ENCODE measurements at places on chromosomes 16 and 17.

DNA sequence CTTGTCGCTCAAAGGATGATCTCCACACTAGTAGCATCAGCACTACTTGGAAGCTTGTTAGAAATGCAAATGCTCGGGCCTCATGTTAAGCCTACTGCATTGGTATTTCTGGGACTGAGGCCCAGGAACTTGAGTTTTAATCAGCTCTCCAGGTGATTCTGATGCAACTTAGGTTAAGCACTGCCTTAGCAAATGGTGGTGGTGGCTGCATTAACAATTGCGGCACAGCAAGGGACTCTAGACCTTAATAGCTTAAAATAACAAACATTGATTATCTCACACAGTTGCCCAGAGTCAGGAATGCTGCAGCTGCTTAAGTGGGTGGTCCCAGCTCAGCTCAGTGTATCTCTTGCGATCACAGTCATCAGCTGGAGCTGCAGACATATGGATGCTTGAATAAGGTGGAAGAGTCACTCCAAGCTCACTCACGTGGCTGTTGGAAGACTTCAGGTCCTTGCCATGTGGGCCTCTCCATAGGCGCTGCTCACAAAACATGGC is 25.8 kb downstream of the HS3ST3A1 start:
- no peak for DNase-seq

DNA sequence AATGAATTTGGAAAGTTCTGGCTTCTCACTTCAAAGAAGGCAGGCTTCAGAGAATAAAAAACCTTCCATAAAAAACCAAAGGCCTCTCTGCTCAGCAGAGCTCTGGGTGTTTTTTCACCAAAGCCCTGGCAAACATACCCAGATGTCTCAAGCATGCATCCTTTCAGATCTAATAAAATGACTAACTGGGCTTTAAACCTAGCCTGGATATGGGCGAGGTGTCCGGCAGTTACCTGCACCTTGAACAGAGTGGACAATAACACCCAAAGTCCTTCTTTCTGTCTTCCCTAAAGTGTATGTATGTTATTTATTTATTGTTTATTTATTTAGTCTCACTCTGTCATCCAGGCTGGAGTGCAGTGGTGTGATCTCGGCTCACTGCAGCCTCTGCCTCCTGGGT is 469.3 kb downstream of the XYLT1 start:
- DNase-seq: no peak

- DNase-seq: no peak
Measured at GRCh38 chr16:50708373-50709060, 15.1 kb downstream of the NOD2 start.

- no peak for DNase-seq
Measured at GRCh38 chr16:63458846-63459245, 1422.6 kb upstream of the CDH8 start.

Data from amniotic stem cell (primary cell).